NCI-H1092 (cell line): ENCODE measurements at places on chromosomes 7 and 10.

- DNase-seq = no peak
Measured at GRCh38 chr10:14089556-14090292, 241.0 kb downstream of the FRMD4A start.

GRCh38 chr10:34641147-34641912 lies 173.8 kb downstream of the PARD3 start:
- no peak for DNase-seq

- DNase-seq = no peak
Measured at GRCh38 chr10:17006631-17007417, 122.8 kb downstream of the CUBN start.

DNA sequence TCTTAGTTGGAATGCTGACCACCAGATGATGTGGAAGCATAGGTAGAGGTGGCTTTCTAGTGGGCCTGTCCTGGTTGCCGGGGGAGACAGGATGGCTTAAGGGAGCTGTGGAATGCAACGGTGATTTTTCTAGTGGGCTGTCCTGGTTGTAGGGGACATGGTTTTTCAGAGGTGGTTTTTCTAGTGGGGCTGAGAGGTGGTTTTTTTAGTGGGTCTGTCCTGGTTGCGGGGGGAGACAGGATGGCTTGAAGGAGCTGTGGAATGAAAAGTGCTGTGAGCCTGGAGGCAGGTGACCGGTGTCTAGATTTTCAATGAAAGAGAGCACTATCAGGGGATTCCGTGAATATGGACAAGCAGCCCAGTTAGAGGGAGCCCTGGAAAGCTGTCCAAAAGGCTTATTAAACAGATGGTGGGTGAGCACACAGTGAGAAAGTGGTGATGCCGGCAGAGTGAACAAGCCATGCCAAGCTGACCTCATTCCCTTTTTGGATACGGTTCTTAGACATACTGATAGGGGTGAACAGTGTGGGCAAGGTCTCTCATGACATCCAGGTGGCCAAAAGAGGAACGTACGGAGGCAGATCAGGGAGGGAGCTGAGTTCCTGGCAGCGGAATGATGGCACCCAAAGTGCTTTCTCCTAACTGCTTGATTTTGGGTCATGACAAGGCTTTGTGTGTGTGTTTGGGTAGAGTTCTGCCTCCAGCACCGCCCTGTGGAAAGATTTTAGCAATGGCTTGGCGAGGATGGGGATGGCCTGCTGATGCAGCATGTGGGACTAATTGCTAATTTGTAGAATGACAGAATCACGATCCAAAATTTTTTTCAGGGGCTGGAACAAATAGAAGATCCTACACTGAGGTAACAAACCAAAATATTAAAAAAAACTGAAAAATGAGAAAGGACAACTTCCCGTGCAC lies 126.6 kb downstream of the TMEM178B start:
- no peak for DNase-seq

- DNase-seq = no peak
Measured at GRCh38 chr7:128172963-128173362, 68.1 kb upstream of the LEP start.

DNA sequence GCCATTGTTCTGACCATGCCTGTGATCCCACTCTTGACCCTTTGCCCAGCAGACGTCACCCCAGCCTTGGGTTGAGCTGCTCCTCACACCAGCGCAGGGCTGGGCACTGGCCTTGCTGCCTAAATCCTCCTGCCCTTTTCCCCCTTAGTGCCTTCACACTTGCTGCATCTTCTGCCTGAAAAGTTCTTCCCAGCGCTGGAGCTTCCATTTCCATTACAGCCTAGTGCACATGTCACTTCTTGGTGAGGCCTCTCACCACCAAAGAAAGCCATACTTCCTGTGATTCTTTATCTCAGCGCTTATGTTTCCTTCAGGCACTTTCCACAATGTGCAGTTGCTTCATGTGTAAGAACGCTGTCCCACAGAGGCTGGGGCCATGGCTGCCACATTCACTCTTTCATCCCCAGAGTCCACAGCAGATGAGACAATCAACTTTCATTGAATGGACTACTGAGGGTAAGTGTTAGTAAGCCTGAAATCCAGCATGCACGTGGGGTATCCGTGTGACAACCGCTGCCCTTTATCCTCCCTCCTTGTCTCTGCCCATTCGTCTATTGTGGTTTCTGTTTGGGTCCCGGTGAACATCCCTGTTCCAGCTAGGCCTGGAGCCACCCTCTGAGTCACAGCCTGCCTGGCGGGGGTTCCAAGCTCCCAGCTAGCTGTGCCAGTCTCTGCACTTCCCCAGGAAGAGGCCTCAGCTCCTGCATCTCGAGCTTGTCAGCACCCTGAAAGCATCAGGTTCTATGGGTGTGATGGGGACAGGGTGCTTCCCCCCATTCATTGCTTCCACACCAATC lies 37.3 kb downstream of the ADRA2A start:
- DNase-seq = no peak

DNA sequence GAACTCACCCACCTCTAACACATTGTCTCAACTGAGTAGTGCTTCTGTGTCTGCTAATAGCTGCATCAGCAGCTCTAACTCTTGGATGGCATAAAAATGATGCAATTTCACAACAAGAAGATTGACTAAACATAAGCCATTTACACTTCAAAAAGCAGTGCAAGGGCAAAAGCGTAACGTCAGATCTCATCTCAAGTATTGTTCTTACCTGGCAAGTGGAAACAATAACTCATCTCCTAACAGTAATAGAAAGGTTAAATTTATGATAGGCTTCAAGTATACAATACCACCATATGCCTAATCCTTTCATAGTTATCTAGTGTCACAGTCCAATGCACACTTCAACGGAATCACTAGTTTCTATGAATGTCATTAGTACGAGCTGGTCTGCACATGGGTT lies 14.8 kb downstream of the TPK1 start:
- DNase-seq = no peak

- DNase-seq = no peak
Measured at GRCh38 chr10:122249303-122249850, 21.7 kb upstream of the BTBD16 start.

GRCh38 chr7:51021906-51022570 lies 239.3 kb upstream of the GRB10 start:
- DNase-seq = no peak

DNA sequence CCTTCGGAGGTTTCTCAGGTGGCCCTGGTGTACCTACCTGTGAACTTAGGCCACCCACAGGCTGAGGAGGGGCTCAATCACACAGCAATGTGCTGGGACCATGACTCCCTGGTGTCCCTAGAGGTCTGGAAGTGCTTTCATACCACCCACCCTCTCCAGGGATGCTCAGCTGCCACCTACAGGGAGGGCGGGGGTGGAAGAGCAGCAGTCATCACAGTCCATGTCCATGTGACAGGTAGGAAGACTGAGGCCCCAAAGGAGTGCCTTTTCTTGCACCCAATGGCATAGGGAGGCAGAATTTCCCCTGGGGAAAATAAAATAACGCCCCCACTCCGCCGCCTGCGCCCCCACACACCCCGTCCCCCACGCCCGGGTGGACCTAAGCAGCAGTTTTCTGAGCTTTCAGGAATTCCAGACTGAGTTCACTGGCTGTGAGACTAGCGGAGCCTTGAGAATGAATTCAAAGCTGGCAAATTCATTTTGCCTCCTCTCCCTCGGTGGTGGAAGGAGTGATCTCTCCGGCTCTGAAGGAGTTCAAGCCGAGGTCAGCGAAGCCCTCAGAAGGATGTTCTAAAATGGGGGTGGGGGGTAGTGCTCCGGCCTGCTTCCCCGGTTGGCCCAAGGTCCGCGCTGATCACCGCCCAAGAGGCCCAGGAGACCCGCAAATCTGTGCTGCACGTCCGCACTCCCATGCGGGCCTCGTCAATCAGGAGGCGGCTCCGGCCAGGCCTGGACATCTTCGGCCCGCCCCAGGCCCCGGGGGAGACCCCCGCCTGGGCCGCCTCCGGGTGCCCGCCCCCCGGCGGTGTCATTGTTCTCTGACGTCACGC lies 2.1 kb upstream of the ZMIZ1 start:
- DNase-seq = no peak

GRCh38 chr10:74937266-74937856 lies 111.0 kb downstream of the KAT6B start:
- DNase-seq = no peak

GRCh38 chr7:91320366-91321078 lies 56.3 kb downstream of the FZD1 start:
- DNase-seq = no peak

- no peak for DNase-seq
Measured at GRCh38 chr10:111303887-111304286, 227.1 kb downstream of the ADRA2A start.

DNA sequence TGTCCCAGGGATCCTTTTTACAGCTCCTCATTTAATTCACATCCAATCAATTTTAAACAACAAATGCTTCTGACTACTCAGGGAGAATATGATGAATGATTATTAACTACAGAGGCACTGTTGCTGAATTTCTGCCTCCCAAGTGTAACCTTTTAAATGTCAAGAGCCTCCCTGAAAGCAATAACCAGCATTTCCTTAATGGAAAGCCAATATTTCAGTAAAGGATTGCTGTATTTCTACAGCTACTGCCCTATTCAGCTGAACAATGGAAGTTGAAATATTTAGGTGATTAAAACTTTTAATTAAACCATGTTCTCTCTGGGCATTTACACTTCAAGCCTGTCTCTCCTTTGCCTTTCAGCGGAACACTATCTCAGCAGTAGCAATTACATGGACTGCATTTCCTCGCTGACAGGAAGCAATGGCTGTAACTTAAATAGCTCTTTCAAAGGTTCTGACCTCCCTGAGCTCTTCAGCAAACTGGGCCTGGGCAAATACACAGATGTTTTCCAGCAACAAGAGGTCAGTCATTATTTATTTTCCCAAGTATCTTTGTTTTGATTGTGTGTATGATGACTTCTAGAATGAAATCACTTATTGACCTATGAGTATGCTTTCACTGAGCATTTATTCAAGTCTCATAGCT lies 304.7 kb downstream of the BICC1 start:
- DNase-seq = no peak

DNA sequence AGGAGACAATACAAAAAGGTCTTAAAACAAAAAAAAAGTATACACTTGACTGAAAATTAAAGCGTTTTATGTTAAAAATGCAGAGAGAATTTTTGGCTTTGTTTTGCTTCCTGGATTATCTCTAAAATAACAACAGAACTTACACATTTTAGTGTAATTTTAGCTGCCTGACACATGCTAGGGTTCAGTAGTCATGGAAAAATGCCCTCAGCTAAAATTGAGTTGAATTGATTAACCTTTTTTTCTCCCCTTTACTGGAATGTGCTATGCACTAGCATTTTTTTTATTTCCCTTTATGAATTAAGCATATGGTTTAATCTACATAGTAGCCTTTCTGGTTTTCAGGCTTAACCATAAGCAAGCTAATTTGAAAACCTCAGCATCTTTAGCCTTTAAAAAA lies 89.9 kb downstream of the ZNF277 start:
- DNase-seq = no peak

GRCh38 chr10:1233031-1233430 lies 176.8 kb downstream of the WDR37 start:
- no peak for DNase-seq

DNA sequence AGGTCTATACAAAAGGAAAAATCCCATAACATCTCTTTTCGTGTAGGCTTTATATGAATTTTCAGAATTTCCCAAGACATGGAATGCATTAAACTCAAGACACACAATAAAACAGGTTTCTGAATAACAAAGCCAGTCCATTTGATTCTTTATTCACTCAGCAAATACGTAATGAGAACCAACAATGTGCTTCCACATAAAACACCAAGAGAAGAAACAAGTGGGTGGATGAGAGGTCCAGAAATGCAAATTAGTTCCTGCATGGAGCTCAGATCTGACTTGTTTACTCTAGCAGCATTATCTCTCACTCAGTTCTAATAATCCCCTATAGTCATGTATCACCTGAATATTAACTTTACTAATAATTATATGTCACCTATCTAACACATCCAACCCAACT lies 249.5 kb downstream of the LRRTM3 start:
- no peak for DNase-seq

DNA sequence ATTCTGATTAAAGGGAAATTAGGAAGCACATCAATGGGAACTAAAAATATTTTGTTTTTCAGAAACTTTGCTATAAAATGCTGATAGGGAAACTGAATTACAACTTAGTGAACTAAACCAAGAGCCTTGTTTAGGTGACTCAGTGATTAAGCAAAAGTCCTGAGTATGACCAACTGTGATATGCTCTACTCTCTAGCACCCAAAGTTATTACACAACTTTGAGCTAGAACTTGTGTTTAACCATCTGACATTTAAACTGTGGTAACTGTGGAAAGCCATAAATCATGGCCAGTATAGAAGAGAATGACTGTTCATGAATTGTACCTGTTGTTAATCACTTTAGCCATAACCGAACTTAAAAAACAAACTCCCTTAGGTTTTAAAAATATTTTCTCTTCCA lies 127.4 kb downstream of the ZNF365 start:
- DNase-seq = no peak

DNA sequence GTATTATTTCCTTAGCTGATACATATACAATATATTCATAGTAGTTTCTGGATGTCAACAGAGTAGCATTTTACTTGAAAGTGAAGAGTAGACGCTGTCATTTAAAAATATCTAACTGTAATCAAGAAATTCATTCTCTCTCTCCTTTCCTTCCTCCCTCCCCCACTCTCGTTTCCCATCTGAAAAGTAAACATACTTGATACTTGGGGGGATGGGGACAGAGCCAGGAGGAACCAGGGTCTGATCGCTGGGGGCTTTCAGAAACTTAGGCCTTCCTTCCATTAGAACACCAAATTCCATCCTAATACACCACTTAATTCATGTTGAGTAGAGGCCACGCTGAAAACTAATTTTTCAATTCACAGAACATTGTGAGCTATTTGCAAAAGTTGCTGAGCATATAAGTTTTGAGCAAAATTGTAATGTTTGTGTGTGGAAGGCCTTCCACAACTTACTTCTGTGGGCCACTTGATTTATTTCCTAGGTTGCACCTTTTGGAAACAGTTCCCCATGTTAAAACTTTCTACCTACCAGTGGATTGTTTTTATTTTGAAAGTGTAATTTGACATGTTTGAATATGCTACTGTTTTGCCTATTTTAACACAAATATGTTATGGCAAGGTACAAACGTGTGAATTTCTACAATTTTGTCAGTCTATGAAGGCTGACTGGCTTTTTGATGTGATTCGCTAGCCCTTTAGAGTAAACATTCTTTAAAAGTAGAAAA lies 35.2 kb downstream of the CNPY1 start:
- DNase-seq = no peak

GRCh38 chr7:121187222-121187621 lies 141.6 kb upstream of the WNT16 start:
- DNase-seq = no peak
